Fibroblast of skin of left biceps (primary cell): ENCODE measurements at places on chromosomes 4 and X.
A peak's percentile ranks its signal among the peaks of the same experiment; 100 is the strongest.

GRCh38 chrX:140724309-140724708 lies 14.8 kb downstream of the LINC00632 start:
- no peak for DNase-seq

- DNase-seq: no peak
Measured at GRCh38 chrX:70664726-70665125, 220.1 kb downstream of the DLG3 start.

DNA sequence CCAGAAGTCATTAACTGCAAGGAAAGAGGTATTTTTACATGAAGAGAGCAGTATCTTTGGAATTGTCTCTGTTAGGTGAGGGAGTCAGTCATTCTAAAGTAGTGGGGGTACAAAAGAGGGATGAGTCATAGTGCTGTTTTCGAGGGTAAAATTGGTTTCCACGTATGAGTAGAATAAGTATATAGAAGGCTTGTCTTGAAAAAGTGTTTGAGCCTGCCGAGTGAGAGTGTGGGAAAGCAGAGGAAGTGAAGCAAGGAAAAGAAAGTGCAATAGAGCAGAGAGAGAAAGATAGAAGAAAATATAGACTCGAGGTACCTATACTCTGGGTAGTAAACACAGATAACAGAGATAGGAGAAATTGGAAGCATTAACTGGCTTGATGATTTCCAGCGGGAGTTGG lies 696.4 kb downstream of the DMD start:
- DNase-seq: no peak

GRCh38 chrX:9912351-9913145 lies 54.6 kb upstream of the CLDN34 start:
- DNase-seq: no peak

GRCh38 chr4:85747882-85748491 lies 273.0 kb downstream of the ARHGAP24 start:
- DNase-seq: peak; percentile 45

GRCh38 chr4:129822701-129823100 lies 726.7 kb downstream of the C4orf33 start:
- no peak for DNase-seq

- DNase-seq: no peak
Measured at GRCh38 chr4:76153356-76153755, 5.2 kb upstream of the NUP54 start.

DNA sequence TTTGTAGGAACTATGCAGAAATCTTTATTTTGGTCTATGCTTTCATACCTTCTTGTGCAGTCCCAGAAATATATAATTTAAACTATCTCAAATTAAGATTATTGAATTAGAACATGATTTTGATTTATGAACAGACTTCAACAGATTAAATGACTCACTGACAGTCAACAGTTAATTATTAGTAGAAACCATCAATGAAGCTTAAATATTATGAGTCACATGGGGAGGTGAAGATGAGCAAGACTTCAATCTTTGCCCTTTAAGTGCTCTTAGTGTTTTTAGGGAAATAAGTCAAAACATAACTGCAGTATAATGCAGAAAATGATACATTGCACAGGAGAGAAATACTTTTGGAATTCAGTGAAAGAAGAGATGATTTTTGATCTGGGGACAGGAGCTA lies 81.5 kb upstream of the BMP3 start:
- DNase-seq: no peak

GRCh38 chr4:13203101-13203500 lies 281.0 kb downstream of the RAB28 start:
- DNase-seq: no peak

GRCh38 chr4:12770351-12770750 lies 713.8 kb downstream of the RAB28 start:
- DNase-seq: no peak

- no peak for DNase-seq
Measured at GRCh38 chr4:40628888-40629287, 776 bp downstream of the RBM47 start.

- peak; percentile 19 for DNase-seq
Measured at GRCh38 chr4:26105815-26106699, 192.0 kb downstream of the SMIM20 start.

GRCh38 chr4:176999935-177000543 lies 207.3 kb upstream of the VEGFC start:
- no peak for DNase-seq

GRCh38 chr4:38266616-38267015 lies 306.4 kb downstream of the PTTG2 start:
- no peak for DNase-seq

DNA sequence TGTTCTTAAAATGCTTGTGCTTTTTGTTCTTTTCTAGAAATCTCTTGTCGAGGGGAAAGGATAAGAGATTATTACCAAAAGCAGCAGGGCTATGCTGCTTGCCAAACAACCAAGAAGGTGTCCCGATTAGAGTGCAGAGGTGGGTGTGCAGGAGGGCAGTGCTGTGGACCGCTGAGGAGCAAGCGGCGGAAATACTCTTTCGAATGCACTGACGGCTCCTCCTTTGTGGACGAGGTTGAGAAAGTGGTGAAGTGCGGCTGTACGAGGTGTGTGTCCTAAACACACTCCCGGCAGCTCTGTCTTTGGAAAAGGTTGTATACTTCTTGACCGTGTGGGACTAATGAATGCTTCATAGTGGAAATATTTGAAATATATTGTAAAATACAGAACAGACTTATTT lies 81.5 kb upstream of the PACRGL start:
- DNase-seq: no peak

DNA sequence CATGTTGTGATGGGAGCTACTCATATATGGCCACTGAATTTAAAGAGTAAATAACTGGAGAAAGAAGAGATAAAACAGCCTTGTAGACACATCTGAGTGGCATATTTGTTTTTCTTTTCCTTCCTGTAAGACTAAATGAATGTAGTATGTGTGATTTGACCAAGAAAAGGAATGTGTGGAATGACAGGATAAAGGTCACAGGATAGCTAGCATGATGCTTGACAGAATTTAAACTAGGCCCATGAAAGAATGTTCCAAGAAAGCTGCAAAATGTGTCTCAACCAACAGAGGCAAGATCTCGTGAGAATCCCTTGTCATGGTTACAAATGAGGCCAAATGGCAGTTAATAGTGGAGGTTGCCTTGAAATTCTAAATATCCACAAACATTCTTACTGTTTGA lies 137.0 kb downstream of the KCNIP4 start:
- DNase-seq: no peak

GRCh38 chrX:118595501-118596042 lies 100.0 kb downstream of the DOCK11 start:
- no peak for DNase-seq

GRCh38 chr4:151359576-151359975 lies 34.2 kb upstream of the SH3D19 start:
- DNase-seq: no peak

DNA sequence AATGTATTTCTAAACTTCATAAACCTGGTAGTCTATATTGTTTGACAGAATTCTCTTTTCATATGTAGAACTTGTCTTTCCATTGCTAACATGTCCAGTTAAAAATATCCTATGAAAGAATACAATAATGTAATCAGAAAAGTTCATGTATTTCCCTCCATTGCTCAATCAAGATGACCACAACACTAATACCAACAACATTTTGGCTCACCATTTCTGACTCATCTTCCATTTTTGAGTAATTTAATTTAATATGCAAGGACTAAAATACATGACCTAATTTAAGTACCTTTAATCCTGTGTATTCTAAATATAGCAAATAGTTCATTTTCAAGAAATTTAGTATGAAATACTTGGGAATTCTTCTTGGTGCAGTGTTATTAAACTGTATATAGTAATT lies 239.5 kb upstream of the GPC4 start:
- no peak for DNase-seq

DNA sequence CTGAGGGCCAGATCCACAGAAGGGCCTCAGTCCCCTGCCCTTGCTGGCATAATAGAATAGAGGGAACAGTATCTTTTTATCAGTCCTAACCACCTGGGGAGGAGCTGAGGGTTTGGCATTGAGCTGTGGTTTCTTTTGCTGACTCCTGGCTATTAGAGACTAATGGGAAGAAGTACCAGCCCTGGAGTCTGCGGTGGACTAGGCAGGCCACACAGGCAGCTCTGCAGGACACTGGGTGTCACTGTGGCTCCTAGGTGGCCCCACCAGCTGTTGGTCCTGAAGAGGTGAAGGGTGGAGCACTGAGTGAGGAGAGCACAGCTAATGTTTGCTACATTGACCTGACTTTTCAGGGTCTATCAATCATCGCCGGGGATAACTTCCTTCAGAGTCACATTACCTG lies 52.8 kb upstream of the GPC4 start:
- no peak for DNase-seq

- no peak for DNase-seq
Measured at GRCh38 chr4:112860830-112861690, 188.4 kb upstream of the ANK2 start.

DNA sequence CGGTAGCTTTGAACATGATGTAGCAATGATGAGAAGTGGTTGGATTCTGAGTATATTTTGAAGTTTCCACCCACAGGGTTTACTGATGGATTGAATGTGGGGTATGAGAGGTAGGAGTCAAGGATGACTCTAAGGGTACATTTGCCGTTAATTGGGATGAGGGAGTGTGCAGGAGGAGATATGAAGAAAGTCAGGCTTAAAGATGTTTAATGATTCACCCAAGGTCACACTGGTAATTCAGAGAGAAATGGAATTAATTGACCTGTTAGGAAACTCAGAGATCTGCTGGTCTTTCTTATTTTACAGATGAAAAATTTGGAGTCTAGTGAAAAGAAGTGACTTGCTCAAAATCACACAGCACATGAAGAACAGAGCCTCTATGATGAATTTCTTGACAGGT lies 390.7 kb downstream of the GBA3 start:
- DNase-seq: no peak

GRCh38 chr4:82715731-82716617 lies 82.6 kb downstream of the SCD5 start:
- no peak for DNase-seq

- DNase-seq: no peak
Measured at GRCh38 chr4:175562542-175562941, 249.5 kb downstream of the GPM6A start.

GRCh38 chr4:113294908-113295307 lies 245.5 kb downstream of the ANK2 start:
- DNase-seq: no peak

GRCh38 chr4:81505004-81505598 lies 33.4 kb upstream of the RASGEF1B start:
- DNase-seq: no peak

DNA sequence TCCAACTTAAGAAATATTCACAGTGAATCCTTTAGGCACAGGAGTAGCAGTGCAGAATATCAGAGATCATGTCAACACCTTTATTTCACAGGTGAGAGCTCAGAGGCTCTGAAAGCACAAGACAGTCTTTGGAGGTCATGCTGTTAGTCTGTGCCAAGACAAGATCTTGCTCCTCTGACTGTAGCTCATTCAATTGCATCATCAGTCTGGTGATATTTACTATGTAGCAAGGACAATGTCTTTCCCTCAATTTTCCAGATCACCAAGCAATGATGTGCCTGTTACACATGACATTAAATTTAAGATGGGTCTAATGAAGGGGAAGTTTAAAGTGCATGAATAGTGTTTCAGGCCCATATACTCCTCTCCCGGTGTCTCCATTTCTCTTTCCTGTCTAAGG lies 277.5 kb downstream of the IL15 start:
- no peak for DNase-seq

DNA sequence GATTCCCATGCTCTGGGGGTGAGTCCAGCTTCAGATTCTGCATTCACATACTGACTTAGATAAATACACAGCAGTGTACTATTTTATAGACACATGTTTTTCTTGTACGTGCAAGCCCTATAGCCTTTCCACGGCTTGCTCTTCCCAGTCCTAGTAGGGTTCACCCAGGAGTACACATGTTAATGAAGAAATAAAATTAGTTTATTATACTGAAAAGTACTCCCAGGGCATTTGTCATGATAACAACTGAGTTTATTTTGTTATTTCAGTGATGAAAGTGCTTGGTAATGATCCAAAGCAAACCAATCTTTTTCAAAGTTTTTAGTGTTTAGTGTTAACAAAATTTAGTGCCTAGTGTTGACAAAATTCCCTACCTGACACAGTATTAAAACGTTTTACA lies 21.3 kb downstream of the MAPK10 start:
- DNase-seq: no peak

DNA sequence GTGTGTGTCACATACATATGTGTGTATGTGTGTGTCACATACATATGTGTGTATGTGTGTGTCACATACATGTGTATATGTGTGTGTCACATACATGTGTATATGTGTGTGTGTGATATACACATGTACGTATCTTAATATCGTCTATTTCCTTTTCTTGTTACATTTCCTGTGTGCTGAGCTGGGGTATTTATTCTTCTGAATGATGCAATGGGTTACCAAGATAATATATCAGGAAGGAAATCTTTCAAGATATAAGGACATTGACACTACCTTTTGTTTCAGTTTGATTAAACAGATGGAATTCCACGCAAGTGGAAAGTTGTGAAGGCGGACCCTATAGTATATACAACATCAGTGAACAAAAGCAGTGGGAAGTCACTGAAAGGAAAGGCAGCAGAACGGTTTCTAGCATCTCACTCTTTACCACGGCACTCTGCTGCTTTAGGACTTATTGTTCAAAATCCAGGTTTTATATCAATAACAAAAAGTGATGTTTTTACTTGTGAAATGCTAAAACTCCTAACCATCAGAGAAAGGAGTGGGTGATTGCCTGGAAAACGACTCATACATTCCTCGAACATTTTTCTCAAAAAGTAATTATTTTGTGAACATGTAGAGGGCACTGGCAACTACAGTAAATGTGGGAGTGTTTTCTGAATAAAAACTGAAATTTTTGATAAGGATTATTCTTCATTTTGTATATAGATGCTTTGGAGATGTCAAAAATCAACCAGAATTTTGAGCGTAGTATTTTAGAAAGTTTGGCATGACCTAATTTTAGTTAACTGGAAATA lies 43.1 kb upstream of the IL21 start:
- peak; percentile 33 for DNase-seq

DNA sequence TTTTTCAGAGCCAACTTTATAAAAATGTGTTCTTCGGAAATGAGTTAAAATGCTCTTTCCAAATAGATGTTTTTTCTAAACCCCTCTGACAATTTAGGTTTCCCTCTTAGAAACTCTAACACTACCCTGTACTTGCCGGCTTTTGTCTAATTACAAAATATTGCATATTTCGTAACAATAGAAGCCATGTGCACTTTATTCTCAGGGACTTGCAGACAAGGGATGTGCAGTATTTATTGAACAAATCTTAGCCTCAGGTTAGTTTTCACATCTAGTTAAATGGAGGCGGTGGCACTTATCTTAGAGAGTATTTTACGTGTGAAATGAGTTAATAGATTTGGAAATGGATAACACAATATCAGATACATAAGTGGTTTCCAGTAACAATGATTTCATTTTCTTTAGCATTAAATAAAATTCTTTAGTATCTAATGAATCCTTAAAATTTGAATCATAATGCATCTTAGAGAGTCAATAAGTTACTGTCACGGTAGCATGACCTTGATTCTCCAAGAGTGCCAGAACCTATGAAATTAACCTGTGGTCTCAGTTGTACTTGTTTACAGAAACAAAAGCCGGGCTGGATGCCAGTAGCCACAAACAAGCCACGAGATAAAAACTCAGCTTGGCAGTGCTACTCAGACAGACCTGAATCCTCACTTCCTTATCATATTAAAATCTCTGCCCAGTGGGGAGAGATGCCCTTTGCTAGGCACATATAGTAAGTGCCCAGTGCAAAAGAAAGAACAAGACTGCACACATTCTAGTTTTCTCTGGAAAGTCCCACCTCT lies 772 bp upstream of the PABPC4L start:
- DNase-seq: no peak
